Stimulated activated CD8-positive, alpha-beta memory T cell treated with anti-CD3 and anti-CD28 coated beads, Interleukin-7, amount 100 ng/mL, for 1 hour (primary cell): ENCODE measurements at places on chromosomes 5 and 9.

GRCh38 chr9:124355941-124356744, 59.1 kb downstream of the PSMB7 start:
- no peak for DNase-seq

- no peak for DNase-seq
Observed at GRCh38 chr9:132557159-132557558, 25.2 kb upstream of the BARHL1 start.

DNA sequence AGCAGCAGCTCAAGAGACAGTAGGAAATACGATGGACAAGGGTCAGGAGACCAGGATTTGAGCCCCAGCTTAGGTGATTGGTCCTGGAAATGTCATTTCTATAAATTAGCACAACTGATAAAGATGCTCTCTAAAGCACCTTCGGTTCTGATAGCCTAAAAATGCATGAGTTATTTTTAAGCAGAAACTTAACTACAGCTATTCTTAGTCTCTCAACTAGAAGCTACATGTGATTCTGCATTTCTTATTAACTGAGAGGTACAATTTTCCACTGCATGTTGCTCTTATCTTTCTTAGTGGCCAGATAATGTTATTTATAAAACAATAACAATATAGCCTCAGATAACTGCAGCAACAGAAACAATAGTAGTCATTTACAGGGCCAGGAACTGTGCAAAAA, 136.4 kb downstream of the GRIA1 start:
- no peak for DNase-seq

DNA sequence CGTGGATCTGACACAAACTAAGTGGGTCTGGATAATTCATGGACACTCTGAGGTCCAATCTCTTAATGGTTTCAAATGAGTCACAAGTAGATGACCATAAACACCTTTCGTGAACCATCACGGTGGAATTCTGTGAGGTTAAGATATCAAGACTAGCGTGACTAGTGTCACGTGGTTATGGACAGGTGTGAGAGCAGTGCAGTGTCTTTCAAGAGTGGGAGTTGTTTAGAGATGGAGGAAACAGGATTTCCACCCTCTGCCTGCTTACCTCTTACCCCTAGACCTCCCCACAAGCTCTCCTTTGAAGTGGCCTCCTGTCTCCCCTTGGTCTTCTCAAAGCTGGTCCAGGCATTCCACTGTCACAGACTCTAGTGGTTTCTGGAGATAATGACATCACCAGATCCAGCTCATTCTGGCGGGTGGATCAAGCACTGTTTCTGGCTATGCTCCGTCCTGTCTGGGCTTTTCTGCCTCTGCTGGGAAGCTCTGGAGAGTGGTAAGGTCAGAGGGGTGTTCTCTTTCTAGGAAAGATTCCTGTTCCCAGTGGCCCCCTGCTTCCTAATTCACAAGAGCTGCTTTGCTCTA, 20.0 kb upstream of the ZNF782 start:
- no peak for DNase-seq

GRCh38 chr5:174283211-174284005, 237.9 kb downstream of the NSG2 start:
- no peak for DNase-seq

DNA sequence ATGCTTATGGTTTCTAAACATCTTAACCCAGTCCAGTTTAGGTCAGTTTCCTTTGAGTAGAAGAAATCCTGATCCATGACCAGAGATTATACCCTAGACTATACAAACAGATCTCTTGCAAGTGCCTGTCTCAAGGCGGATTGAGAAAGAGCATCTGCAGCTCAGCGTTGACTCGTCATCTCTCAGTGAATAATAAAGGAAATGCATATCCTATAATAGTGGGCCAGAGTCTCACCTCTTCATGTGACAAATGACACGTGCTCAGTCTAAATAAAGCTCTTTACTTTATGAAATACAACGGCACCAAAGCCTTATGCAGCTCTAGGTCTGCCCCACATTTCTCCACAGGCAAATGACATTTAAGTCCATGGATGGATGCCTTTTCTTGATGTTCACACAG, 179.4 kb upstream of the NR3C1 start:
- no peak for DNase-seq

GRCh38 chr9:130988905-130989304, 20.1 kb upstream of the LAMC3 start:
- no peak for DNase-seq

- DNase-seq: no peak
Observed at GRCh38 chr5:103313056-103313455, 54.5 kb downstream of the MACIR start.

GRCh38 chr9:107750741-107751566, 261.4 kb upstream of the KLF4 start:
- DNase-seq: no peak

DNA sequence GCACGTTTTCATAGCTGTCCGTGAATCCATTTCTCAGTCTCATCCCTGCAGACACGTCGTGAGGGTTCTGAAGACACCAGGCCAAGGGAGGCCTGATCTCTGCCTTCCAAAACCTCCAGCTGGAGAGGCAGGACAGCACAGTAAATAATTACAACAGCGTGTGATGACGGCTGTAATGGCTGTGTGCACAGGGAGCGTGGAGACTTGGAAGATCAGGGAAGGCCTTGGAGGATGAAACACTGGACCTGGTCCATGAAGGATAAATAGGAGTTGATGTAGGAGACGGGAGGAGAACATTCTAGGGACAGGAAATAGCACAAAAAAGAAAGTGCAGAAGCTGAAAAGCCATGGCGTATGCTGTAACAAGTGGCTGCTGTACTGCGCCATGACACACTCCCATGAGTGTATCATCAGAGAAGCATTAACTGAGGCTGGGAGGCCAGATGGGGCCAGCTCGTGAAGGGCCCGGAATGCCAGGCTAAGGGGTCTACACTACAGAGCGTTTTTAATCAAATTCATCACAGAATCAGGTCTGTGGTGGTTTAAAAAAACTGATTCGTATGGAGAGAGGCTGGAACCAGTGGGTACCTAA, 97.2 kb downstream of the CRB2 start:
- DNase-seq: no peak

DNA sequence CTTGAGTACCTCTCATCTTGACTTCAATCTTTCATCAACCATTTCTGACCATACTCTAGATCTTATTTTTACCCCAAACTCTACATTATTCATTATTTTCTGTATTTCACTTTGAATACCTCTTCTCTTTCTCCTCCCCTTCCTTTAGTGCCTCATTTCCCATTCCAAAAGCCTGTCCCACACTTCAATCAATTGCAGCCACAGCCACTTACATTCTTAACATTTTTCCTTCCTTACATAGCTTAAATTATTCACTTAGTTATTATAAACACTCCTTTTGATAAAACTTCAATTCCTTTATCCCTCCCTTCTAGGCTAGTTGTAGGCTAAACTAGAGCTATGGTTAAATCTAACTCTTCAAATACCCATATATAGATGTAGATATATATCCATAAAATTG, 344.0 kb downstream of the PRR16 start:
- no peak for DNase-seq

DNA sequence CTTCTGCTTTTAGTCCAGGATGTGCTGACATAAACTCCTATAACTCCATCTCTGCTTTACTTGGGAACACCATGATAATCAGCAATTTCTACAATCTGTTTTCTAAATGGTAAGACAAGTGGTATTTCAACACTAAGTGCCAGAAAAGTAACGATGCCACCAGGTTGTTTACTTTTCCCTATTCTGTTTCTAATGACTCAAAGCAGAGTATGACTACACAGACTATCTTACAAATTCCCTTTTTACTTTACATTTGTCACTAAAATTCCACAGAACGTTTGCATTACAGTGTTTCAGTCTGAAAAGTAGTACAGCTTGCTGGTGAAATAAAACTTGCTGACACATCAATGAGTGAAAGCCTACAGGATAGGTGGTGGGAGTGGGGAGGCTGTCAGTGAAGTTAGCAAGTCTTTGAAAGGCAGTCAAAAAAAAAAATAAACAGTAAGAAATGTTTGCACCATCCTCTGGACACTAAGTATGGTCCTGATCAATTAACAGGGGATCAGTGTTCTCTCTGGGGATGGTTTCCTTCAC, 186.5 kb downstream of the LURAP1L start:
- DNase-seq: no peak

DNA sequence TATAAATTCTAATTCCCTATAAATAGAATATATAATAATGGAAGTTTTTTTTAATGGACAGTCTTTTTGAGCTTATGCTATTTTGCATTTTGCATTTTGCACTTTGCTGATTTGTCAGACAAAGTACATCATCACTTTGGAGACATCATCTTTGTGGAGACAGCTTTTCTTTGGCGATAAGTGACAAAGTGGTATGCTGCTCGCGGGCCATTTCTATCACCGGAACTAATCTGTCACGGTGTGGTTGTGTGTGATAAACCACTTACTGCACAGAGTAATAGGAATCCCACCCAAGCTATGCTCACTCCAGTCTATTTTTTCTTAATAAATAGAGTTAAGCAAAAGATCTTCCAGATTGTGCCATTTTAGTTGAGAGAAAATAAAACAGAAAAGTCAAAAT, 133.1 kb downstream of the MACIR start:
- DNase-seq: no peak

DNA sequence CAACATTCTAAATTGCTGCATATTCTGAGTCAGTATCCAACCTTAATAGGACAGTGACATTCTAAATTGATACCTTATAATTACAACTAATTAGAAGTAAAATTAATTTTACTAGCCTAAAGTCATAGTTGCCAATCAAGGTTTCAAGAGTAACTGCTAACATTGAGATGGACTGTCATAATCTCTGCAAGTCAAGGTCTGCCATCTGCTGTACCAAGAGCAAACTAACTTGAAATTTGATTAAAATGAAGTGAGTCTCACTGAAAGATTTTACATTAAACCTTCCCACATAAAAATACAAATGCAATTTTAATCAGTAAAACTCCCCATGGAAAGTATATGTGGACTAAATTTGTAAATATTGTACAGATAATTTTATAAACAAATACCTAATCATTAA, 235.3 kb downstream of the PRDM9 start:
- DNase-seq: no peak

DNA sequence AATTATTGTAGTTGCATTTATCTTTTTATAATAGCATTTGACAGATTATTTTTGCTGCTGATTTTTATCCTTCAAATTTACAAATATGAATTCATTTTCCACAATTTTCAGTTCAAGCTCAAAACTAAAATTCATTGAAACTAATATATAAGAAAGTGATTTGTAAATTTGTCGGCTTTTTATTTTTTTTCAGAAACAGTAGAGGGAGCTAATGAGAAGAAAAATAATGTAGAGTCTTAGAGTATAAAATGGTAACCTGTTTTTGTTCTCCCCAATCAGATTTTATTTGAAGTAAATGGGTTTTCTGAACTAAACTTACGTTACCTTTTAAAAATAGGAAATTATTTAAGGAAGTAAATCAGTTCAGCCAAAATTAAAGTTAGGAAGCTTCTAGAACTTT, 19.2 kb downstream of the PRRC1 start:
- DNase-seq: no peak

DNA sequence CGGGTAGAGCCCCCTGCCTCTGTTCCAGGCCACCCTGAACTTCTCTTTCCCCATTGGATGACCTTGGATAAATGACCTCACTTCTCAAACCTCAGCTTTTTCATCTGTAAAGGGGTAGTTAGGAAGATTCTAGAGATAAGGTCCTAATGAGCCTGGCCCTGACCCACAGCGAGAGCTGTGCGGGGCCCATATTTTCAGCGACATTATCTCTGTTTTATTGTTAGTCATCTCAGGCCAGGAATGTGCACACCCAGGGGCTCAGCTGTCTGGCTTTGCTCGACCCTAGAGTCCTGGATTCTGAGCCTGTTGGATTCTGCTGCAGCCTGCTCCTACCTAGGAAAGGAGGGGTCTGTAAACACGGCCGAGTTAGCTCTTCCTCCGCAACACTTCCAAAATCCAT, 81.2 kb upstream of the LMX1B start:
- no peak for DNase-seq

GRCh38 chr5:59099270-59099994, 516.6 kb downstream of the RAB3C start:
- no peak for DNase-seq

- DNase-seq: no peak
Observed at GRCh38 chr5:93741136-93741811, at the start of gene POU5F2. POU5F2 (minus strand) TSS chr5:93741600; CDS start chr5:93741563, 37 bp downstream.

- DNase-seq: no peak
Observed at GRCh38 chr9:33843312-33843961, 26.5 kb downstream of the UBE2R2 start.
